ENCODE measurements at places on chromosomes 12 and 14. TPM values are rescaled to one million over a fixed set of nuclear protein-coding genes. Genes with fewer than 3 reads are reported as not detected.
A peak's percentile ranks its signal among the peaks of the same experiment; 100 is the strongest.

DNA sequence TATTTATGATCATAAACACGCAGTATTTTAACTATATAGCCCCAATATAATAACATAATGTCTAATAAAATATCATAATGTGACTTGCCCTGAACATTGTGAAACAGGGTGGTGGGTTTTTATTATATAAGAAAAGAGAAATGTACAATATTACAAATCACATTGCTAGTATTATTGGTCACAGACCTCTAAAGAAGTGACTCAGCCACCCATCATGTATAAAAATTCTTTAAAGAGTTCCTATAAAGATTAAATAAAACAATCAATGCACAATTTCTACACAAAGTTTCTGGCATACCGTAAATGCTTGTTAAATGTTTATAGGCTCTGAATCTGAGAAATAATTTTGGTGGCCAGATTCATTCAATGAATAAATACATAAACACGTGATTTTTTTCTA is 28.9 kb downstream of the ABCC9 start:
- H3K36me3 ChIP-seq: no peaks in the 10 kb centered on the region
- no peak overlapping the region for H3K27ac ChIP-seq
- H3K27me3 ChIP-seq: no peaks in the 10 kb centered on the region
- H3K4me3 ChIP-seq: no peak overlapping the region
- H3K4me1 ChIP-seq: no peaks in the 10 kb centered on the region

DNA sequence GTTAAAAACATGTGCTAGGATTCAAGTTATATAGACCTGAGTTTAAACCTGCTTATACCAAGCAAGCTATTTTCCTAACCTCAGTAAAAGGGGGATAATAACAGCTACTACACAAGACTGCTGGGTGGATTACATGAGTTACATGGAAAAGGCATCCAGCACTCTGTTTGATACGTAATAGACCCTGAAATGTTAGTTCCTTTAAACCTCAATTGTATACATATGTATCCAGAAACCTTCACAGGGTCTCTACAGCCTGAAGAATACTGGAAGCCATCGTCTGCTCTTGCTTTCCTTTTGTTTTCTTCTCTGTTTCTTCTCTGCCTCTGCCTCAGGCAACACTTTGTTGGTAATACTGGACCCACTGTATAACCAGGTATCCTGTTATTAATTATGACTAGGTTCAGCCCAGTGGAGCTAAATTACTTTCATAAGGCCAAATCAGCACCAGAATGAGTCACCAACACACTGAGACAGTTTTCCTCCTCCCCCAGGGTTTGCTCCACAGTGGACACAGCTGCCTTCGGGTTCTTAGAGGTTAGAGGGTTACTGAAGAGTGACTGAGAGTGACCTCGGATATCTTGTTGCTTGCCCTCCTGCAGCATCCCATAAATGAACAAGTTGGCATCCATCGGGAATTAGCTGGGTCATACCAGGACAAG is 127.1 kb downstream of the CAPZA3 start:
- H3K36me3 ChIP-seq: peaks cover 3% of the 10 kb centered on the region
- H3K4me1 ChIP-seq: no peaks in the 10 kb centered on the region
- H3K4me3 ChIP-seq: no peak overlapping the region
- DNase-seq: no peak

Gene ZFC3H1
- 26.9 TPM for total RNA-seq

DNA sequence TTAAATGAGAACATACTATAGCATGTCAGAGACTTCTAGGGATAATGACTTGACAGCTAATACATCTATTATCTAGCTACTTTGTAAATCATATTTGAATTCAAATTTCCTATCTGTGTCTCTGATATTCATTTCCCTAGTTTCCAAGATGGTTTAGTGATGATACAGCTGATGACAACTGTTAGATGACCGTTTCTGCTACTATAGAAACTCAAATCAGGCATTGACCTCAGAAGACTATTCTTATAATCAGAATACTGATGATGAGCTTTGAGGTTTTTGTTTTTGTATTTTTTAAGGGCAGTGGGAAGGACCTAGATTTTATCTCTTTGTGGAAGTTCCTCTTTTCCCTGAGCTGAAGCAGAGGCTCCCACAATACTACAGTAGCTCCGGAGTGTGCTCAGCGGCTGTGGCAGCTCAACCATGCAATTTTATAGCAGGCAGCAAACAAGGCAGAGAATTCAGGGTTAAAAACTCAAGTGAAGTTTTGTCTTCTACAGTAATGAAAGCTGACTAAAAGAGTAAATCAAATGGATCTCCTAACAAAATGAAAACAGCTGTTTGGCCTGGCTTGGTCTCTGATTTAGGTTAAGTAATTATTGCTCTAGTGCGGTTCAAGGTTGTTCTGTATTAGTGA is 145.1 kb downstream of the SLC25A21 start:
- no peaks in the 10 kb centered on the region for H3K36me3 ChIP-seq
- no peaks in the 10 kb centered on the region for H3K27me3 ChIP-seq
- no peak for DNase-seq
- no peak overlapping the region for H3K4me3 ChIP-seq

Gene RDH12
- total RNA-seq: not detected

GRCh38 chr14:34750670-34751069 is 36.3 kb upstream of the CFL2 start:
- no peaks in the 10 kb centered on the region for H3K36me3 ChIP-seq
- no peaks in the 10 kb centered on the region for H3K4me1 ChIP-seq
- DNase-seq: no peak
- no peak overlapping the region for H3K4me3 ChIP-seq
- peak overlapping the region; percentile 41 for H3K27ac ChIP-seq

- no peaks in the 10 kb centered on the region for H3K27me3 ChIP-seq
- no peaks in the 10 kb centered on the region for H3K4me1 ChIP-seq
- H3K4me3 ChIP-seq: no peak overlapping the region
- no peak for DNase-seq
- no peaks in the 10 kb centered on the region for H3K36me3 ChIP-seq
- peak overlapping the region; percentile 15 for H3K27ac ChIP-seq
Observed at GRCh38 chr12:8779281-8779680, 43.1 kb upstream of the A2ML1 start.
